ENCODE measurements at places on chromosomes 5 and 9.

GRCh38 chr5:72101828-72102227 is 5.4 kb upstream of the MAP1B start:
- DNase-seq = no peak

DNA sequence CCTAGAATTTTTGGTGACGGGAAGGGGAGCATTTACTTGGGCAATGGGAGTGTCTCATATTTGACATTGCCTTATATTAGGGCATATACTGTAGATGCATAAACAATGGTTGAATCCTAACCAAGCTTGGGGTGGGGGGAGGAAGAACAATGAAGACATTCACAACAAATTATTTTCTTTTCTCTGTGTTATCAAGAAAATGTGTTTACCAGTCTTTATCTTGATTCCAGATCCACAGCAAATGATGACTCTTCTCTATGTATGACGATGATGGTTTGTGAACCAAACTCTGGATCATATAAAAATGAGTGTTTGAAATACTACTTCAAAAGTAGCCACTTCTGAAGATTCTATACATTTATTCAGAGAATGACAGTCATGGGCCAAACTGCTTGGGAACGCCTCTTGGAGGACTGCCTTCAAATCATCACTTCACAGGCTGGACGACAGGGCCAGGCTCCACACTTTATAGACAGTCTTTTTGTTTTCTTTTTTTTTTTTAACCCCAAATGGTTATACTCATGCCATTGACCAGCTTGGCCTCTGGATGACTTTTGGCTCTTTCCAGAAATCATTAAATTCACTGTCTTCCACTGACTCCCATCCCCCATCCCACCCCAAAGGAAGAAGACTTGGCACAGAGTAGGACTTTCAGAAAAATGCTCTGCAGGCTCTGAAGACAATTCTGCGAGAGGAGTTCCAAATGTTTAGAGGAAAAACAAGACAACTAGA is 123.8 kb upstream of the LIFR start:
- DNase-seq = no peak

- DNase-seq = no peak
Measured at GRCh38 chr5:91219803-91220371, 163.2 kb downstream of the ARRDC3 start.

GRCh38 chr5:115333164-115333563 is 36.7 kb upstream of the CCDC112 start:
- DNase-seq = no peak

Data from NCI-H1694 treated with DMSO at 0.1 percent for 48 hours (cell line).